Bone marrow (tissue), 2 donors: ENCODE measurements at places on chromosomes 6 and 20.

- DNase-seq, result no peak
Measured at GRCh38 chr20:17688965-17689364, 6.9 kb upstream of the RRBP1 start.

- no peak for DNase-seq
Measured at GRCh38 chr20:19349879-19350278, 137.4 kb downstream of the SLC24A3 start.

DNA sequence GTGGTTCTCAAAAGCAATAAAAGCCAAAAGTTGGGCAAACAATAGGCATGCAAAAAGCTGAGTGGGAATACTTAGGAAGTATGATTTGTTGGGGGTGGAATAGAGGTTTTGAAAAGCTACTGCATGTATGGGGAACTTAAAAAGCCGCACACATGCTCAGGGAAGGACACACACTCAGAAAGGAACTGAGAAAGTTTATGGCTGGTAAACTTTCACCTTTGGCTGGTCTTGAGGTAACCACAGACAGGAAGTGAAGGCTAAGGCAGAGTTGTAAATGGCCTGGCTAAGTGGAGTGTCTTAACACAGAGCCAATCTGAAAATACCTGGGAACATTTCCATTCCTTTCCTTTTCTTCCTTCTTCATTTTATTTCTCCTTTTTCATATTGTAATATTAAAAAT, 134.5 kb upstream of the EXOC2 start:
- no peak for DNase-seq

GRCh38 chr6:14734416-14735340, 511.2 kb upstream of the JARID2 start:
- no peak for DNase-seq

- DNase-seq, result no peak
Measured at GRCh38 chr6:8633762-8634161, 198.4 kb upstream of the SLC35B3 start.

- no peak for DNase-seq
Measured at GRCh38 chr20:33753143-33753542, 21.3 kb downstream of the ZNF341 start.

DNA sequence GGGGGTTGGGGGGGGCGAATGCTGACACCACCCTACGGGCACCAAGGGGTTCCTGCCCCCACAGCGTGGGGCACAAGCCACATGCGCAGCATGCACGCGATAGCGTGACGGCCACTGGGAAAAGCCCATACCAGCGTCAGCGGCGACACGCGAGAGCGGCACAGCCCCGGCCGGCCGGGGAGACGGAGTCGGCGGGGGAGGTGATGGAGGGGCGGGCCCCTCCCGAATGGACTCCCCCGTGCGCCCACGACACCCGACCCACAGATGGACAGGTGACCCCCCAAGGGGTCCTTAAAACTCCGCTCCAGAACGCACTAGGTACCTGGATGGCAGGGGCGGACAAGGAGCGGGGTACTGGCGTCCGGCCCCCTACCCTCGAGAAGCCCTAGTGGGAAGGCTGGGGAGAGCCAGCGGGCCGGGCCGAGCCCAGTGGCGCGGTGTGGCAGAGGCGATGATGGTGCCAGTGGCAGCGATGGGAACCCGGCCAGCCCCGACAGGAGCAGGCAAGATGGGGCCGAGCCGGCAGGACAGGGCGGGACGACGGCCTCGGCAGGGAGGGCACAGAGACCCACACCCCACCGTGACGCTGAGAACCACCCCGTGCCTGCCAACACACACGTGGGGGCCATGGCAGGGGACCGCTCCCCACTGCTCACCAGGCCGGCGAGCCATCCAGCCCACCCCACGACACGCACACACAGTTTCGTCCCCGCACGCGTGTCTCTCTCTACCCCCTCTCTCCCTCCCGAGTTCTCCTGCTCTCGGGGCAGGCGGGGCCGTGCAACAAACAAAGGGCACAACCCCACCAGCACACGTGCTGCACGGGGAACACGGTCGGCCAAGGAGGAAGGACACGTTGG, 1959.8 kb upstream of the DEFB115 start:
- DNase-seq, result no peak

GRCh38 chr6:143408787-143409162, 41.7 kb downstream of the ADAT2 start:
- DNase-seq, result no peak

- DNase-seq, result no peak
Measured at GRCh38 chr6:129104560-129104959, 221.6 kb downstream of the LAMA2 start.

- DNase-seq, result no peak
Measured at GRCh38 chr6:168292826-168293225, 26.8 kb downstream of the DACT2 start.

GRCh38 chr20:9467995-9468394, 46.4 kb upstream of the LAMP5 start:
- no peak for DNase-seq

- DNase-seq, result no peak
Measured at GRCh38 chr6:82617648-82618047, 254.0 kb downstream of the TPBG start.

GRCh38 chr20:821046-821730, 12.3 kb upstream of the FAM110A start:
- DNase-seq, result no peak

DNA sequence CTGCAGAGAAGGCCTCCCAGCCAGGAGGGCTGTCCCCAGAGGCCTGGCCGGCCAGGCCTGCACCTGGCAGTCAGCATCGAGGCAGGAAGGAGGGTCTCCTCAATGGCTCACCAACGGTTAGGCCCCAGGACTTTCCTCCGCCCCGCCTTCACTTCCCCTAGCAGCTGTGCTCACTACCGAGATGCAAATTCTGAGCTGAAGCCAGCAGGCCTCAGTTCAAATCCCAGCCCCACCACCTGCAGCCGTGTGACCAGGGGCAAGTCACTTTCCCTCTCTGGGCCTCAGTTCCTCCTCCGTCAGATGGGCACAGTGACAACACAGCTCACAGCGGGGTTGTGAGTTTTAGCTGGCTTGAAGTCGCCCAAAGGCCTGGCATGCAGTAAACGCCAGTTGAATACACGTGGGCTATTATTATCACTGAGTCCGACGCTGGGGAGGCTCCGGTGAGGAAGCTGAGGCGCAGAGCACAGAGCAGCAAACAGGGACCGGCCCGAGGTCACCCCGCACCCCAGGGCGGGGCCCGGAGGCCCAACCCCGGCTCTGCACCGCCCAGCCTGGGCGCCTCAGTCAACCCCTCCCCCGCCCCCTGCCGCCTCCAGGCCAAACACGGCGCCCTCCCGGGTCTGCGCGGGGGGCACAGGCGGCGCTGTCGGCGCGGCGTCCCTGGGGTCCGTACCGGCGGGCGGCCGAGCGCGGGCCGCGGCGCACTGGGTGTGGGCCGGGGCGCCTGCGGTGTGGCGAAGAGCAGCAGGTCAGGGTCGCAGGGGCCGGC, 671 bp downstream of the E2F1 start:
- no peak for DNase-seq

GRCh38 chr6:133953634-133954415, 801 bp downstream of the TBPL1 start:
- no peak for DNase-seq

- DNase-seq, result no peak
Measured at GRCh38 chr6:4606821-4607704, 169.1 kb upstream of the CDYL start.

GRCh38 chr6:29827579-29828470, at the start of gene HLA-G:
Gene HLA-G, plus strand, starts transcription at chr6:29827825. Its CDS starts 20 bp downstream, at chr6:29827845.
- no peak for DNase-seq

DNA sequence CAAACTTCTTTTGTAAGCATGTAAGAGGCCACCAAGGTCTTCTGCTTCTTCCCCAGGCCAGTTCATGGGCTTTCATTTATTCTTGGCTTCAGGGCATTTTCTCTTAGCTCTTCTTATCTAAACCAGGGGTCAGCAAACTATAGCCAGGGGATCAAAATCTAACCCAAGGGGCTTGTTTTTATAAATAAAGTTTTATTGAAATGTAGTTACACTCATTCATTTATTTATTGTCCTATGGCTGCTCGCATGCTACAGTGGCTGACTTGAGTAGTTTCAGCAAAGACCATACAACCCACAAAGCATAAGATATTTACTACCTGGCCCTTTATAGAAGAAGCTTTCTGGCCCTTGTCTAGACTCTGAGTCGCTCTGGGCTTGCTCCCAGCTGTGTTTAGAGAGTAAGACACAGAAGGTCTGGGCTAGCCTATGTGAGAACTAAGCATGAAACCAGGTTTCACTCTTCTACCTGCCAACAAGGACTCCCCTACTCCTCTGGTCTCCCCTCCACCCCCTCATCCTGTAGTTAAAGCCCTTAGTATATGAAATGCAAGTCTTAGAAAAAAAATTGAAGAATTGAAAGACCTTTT, 43.2 kb downstream of the KHDC1L start:
- DNase-seq, result no peak

DNA sequence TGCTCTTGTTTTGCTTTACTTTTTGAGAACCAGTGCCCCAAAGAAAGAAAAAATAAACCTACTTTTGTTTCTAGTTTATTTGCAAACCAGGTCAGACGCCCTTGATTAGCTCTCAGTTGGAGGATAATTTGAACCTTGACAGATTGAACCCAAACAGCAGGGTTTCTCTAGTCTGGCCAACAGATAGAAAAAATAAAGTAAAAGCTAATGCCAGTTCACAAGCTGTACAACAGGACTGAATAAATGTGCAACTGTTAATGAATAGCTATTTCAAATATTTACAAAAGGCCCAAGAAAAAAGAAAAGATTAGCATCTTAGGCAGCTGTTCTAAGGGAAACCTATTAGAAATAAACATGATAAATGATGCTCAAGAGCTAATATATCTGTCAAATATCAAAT, 331.8 kb downstream of the CDKAL1 start:
- no peak for DNase-seq

DNA sequence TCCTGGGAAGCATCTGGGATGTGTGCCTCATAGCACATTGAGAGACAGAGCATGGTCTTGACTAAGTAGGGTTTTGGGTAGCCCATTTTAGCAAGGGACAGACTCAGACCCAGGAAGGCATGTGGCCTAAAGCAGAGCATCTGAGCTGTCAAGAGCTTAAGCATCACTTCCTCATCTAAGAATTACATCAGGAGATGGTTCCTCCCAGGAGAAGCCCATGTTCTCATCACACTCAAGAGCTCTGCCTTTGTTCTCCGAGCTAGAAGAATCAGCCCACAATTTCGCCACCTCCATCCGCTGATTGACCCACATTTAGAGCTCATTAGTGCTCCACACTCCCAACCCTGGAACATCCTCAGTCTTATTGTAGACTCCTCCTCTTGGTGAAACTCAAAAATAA, 68.3 kb downstream of the NPEPL1 start:
- no peak for DNase-seq

GRCh38 chr6:52946306-52946705, 36.8 kb upstream of the GSTA3 start:
- DNase-seq, result no peak

GRCh38 chr20:40787941-40788340, 98.9 kb upstream of the MAFB start:
- no peak for DNase-seq

GRCh38 chr20:4820806-4821518, 99.3 kb downstream of the PRND start:
- DNase-seq, result no peak

GRCh38 chr6:33878562-33878961, 74.8 kb upstream of the MLN start:
- no peak for DNase-seq

- no peak for DNase-seq
Measured at GRCh38 chr6:157557559-157557958, 176.6 kb downstream of the ZDHHC14 start.

GRCh38 chr20:48102931-48103660, 317.8 kb upstream of the SULF2 start:
- DNase-seq, result no peak

- no peak for DNase-seq
Measured at GRCh38 chr6:134784336-134784735, 165.6 kb downstream of the ALDH8A1 start.

GRCh38 chr6:160398674-160399271, 50.6 kb downstream of the SLC22A3 start:
- no peak for DNase-seq

DNA sequence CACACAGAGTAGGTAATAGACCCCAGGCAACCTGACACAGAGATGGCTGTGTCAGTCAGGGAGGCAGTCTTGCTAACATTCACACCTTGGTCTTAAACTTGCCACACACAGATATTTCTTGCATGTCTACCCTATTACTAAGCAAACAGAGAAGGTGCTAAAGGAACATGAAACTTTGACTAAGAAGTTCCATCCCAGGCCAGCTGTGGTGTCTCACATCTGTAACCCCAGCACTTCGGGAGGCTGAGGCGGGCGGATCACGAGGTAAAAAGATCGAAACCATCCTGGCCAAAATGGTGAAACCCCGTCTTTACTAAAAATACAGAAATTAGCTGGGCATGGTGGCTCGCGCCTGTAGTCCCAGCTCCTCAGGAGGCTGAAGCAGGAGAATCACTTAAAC, 222.4 kb upstream of the JARID2 start:
- no peak for DNase-seq

GRCh38 chr6:71392276-71392675, 103.7 kb downstream of the OGFRL1 start:
- DNase-seq, result no peak

- DNase-seq, result no peak
Measured at GRCh38 chr6:27290065-27290849, 21.8 kb downstream of the POM121L2 start.

- DNase-seq, result no peak
Measured at GRCh38 chr6:150887978-150888563, 22.6 kb downstream of the MTHFD1L start.

DNA sequence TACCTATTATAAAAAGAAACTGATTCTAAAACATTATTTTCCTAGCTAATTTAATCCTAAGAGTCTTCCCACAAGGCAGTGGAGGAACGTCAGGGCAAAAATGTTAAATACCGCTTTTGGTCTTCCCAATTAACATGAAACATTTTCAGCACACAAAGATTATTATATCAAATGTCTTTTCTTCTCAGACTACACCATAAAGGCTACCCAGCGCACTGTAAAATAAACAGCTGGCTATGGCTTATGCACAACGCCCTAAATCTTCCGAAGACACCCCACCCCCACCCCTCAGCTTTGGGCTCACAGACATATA, 1.0 kb downstream of the NUDT3 start:
- DNase-seq, result no peak

- no peak for DNase-seq
Measured at GRCh38 chr6:83169106-83169505, 24.0 kb downstream of the PGM3 start.

DNA sequence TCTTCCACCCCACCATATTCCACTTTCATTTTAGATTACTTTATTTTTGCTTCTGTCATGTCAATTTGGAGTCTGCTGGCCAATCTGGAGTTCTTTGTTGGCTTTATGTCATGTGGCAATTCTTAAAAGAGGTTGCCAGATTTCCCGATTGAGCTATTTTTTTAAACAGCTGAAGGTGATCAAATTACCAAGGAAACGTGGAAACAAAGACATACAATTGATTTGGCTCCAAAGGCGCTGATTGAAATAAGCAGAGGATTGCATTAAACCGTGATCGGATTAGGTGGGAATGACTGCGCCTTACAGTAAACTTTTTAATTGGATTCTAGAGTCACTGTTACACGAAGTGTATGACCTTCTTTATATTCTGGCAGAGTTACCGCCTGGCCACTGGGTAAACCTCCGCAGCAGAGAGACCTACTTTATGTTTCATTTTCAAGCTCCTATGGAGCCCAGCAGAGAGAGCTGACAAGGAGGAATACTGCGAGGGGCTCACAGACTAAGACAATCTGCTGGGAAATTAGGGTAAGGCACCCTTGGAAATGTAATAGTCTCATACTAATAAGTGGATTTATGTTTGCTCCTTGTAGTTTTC, 37.9 kb downstream of the SIM1 start:
- no peak for DNase-seq

GRCh38 chr6:125173341-125174095, 19.9 kb downstream of the TPD52L1 start:
- no peak for DNase-seq
